HepG2 (cell line): ENCODE measurements at places on chromosomes 12 and 14. TPM values are rescaled to one million over a fixed set of nuclear protein-coding genes. Genes with fewer than 3 reads are reported as not detected.

- H3K27me3 ChIP-seq: no peaks in the 10 kb centered on the region
- H3K36me3 ChIP-seq: no peaks in the 10 kb centered on the region
- H3K4me3 ChIP-seq: no peak overlapping the region
- DNase-seq: no peak
These were observed 143.4 kb upstream of the CPSF6 start for GRCh38 chr12:69095765-69096477.

GRCh38 chr12:879641-880040 lies 69.9 kb downstream of the RAD52 start:
- H3K27me3 ChIP-seq: no peaks in the 10 kb centered on the region
- no peaks in the 10 kb centered on the region for H3K4me1 ChIP-seq
- no peak for DNase-seq
- no peak overlapping the region for H3K27ac ChIP-seq
- no peak overlapping the region for H3K4me3 ChIP-seq

GRCh38 chr14:54777395-54777794 lies 125.2 kb downstream of the GCH1 start:
- H3K27ac ChIP-seq: no peak overlapping the region
- H3K4me1 ChIP-seq: peaks cover 7% of the 10 kb centered on the region
- H3K27me3 ChIP-seq: no peaks in the 10 kb centered on the region
- peaks cover 84% of the 10 kb centered on the region for H3K36me3 ChIP-seq
- no peak for DNase-seq

GRCh38 chr14:61298824-61299223 lies 17.7 kb upstream of the TMEM30B start:
- no peaks in the 10 kb centered on the region for H3K36me3 ChIP-seq
- H3K4me1 ChIP-seq: no peaks in the 10 kb centered on the region
- DNase-seq: no peak
- H3K27me3 ChIP-seq: no peaks in the 10 kb centered on the region
- H3K4me3 ChIP-seq: no peak overlapping the region

DNA sequence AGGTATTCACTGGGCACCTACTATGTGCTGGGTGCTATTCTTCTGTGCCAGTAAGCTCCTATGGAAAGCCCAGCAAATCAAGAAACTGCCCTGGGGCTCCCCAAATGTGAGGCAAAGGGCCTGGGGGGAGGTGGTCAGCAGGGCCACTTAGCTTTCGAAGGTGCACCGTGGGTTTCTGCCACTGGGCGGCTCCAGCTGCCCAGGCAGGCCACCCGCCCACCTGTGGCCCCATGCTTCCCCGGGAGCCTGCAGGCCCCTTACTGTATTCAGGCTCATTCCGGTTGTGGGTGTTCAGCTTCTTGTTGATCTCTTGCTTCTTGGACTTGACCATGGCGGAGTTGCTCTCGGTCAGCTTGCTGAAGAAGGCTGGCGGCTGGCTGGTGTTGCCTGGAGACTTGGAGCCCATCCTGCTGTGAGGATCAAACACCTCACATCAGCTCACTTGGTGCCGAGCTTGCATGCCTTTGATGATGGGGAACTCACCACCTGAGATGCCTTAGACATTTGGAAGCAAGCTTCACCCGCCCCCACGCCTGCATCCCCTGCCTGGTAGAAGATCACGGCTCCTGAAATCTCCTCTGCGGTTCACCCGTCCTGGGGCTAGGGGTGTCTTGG lies 37.3 kb downstream of the RFLNA start:
- no peak overlapping the region for H3K27ac ChIP-seq
- H3K4me1 ChIP-seq: no peaks in the 10 kb centered on the region
- DNase-seq: no peak
- H3K27me3 ChIP-seq: no peaks in the 10 kb centered on the region

- no peaks in the 10 kb centered on the region; the same call in 1 of the 2 replicates for H3K36me3 ChIP-seq
- H3K4me3 ChIP-seq: no peak overlapping the region
- H3K4me1 ChIP-seq: peaks cover 36% of the 10 kb centered on the region
- no peak for DNase-seq
These were observed 4.1 kb downstream of the ARF6 start for GRCh38 chr14:49896966-49897365.

DNA sequence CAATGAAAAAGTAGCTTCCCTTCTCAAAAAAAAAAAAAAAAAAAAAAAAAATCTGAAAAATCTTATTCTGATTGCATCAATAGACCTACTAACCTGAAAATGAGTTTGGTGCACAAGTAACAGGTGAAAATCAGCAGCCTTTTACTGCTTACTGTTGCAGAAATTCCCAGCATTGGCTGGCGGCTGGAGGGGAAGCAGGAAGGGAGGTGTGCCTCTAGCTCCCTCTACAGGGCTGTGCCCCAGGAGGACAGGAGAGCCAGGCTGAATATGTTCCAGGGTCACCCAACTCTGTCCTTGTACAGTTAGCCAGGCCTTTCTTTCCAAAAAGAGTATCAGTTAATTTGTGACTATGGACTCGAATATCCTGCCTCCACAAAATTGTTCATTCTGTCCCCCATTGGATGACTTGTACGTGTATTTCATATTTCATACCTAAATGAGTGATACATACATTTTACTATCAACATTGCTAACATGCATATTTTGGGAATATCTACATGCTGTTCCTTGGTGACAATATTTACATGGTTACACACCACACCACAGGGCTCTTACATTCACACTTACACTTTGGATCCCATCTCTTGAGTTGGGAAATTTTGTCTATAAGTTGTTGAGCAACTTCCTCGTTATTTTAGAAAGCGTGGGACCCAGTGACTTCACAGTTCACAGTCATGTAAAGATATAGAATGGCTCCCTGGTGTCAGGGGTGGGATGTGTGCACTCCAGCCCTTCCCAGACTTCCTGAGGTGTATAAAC lies 124.8 kb downstream of the SAMD4A start:
- H3K4me3 ChIP-seq: no peak overlapping the region
- peaks cover 7% of the 10 kb centered on the region; the same call in 2 of the 3 replicates for H3K36me3 ChIP-seq
- DNase-seq: peak; percentile 70
- no peaks in the 10 kb centered on the region for H3K27me3 ChIP-seq
- H3K27ac ChIP-seq: no peak overlapping the region

DNA sequence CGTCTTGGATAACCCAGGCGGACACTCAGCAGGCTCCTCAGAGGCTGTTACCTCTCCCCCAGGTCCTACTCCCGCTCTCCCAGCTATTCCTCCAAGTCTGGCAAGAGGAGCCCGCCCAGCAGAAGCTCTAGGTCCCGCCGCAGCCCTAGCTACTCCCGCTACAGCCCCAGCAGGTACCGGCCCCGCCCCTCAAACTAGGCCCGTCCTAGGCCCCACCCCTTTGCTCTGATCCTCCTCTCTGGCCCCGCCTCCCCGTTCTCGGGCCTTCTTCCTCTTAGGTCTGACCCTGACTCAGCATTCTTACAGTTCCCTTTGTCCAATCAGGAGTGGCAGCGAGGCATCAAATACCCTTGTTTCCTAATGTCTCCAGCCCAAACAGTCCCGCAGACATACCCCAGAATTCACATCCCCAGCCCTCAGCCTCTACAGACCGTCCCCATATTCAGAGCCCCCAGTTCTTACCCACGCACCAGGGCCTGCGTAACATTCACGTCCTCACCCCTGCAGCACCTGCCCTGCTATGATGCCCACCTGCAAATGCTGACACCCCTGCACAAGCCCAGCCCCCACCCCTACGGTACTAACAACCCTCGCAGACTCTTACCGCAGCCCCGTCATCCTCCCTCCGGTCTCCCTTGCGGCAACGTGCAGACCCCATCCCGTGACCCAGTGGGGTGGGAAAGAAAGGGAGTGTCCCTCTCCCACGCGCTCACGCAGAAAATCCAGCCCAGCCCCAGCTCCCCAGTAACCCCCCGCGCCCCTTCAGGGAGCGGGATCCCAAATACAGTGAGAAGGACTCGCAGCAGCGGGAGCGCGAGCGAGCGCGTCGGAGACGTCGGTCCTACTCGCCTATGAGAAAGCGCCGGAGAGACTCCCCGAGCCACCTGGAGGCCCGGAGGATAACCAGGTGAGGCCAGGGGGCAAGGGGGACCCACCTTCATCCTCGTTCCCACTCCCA lies 25.0 kb upstream of the HSPB8 start:
- no peaks in the 10 kb centered on the region for H3K4me1 ChIP-seq
- no peak for DNase-seq
- H3K36me3 ChIP-seq: no peaks in the 10 kb centered on the region
- H3K27ac ChIP-seq: no peak overlapping the region
- H3K4me3 ChIP-seq: no peak overlapping the region
- H3K27me3 ChIP-seq: no peaks in the 10 kb centered on the region

- H3K4me3 ChIP-seq: no peak overlapping the region
- peaks cover 9% of the 10 kb centered on the region for H3K4me1 ChIP-seq
- DNase-seq: no peak
- no peaks in the 10 kb centered on the region; the same call in 2 of the 3 replicates for H3K27me3 ChIP-seq
- no peak overlapping the region for H3K27ac ChIP-seq
- no peaks in the 10 kb centered on the region for H3K36me3 ChIP-seq
These were observed 75.2 kb downstream of the PLEKHG3 start for GRCh38 chr14:64779472-64779871.

DNA sequence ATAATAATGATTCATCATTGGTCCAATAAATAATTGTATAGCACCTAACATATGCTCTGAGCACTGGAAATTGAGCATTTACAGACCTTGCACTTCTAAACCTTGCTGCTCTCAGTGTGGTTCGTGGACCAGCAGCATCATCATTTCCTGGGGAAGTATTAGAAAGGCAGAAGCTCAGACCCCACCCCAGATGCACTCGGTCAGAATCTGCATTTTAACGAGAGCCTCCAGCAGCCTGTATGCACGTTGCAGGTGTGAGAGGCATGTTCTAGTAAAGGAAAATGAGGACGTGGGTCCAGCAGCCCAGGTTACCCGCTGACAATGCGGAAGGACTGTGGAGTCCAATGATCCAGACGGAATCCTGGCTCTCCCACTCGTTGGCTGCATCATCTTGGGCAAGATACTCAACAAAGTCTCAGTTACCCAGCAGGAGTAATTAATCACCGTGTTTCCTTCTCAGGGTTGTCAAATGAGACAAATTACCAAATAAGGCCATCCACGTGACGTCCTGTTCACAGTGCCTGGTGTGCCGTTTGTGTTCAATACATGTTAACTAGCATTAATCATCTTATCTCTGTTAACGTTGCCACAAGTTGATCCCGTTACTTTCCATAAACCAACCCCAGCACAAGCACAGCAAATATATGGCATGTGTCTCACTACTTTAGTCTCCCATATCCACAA lies 49.2 kb upstream of the CCND2 start:
- no peak overlapping the region for H3K4me3 ChIP-seq
- no peak overlapping the region for H3K27ac ChIP-seq
- DNase-seq: no peak
- H3K4me1 ChIP-seq: no peaks in the 10 kb centered on the region

- H3K4me1 ChIP-seq: no peaks in the 10 kb centered on the region
- no peak for DNase-seq
- H3K27ac ChIP-seq: no peak overlapping the region
- H3K27me3 ChIP-seq: no peaks in the 10 kb centered on the region
These were observed 47.6 kb downstream of the PTPN21 start for GRCh38 chr14:88507208-88507607.

GRCh38 chr14:90717916-90718315 lies 98.3 kb downstream of the TTC7B start:
- no peak for DNase-seq
- no peak overlapping the region for H3K27ac ChIP-seq
- no peak overlapping the region for H3K4me3 ChIP-seq
- H3K27me3 ChIP-seq: no peaks in the 10 kb centered on the region
- H3K36me3 ChIP-seq: no peaks in the 10 kb centered on the region

Gene MGAT2
- total RNA-seq: 47.2 and 51.9 TPM in 2 replicates

Gene CLEC2A
- total RNA-seq: not detected in 2 replicates

Gene HOXC6
- total RNA-seq: not detected in 2 replicates

Gene GSG1
- not detected in 2 replicates for total RNA-seq

Gene PHC1
- total RNA-seq: 9.4 and 12.5 TPM in 2 replicates
